NCI-H2029 (cell line): ENCODE measurements at places on chromosomes 3 and 15.

- DNase-seq = no peak
Measured at GRCh38 chr15:25838871-25839195, 24.3 kb downstream of the ATP10A start.

DNA sequence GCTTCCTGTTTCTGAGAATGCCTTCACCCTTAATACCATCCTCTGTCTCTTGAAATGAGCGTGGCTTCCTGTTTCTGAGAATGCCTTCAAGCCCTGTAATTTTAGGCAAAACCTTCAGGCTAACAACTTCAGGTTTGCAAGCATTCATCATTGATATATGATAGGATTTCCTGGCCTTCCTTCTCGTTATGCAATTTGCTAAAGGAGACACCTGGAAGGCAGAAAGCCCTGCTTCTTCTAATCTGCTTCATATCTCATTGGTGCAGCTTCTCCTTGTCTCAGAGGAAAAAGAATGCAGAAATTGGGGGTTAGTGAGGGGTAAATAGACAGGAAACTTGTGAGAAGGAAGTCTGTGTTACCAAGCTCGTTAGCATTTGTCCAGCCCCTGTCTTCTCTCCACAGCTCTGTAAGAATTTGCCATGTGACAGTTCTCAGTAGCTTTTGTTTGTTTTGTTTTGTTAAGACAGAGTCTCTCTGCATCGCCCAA lies 7.3 kb downstream of the ARL6IP5 start:
- DNase-seq = no peak

- DNase-seq = no peak
Measured at GRCh38 chr3:30764281-30764680, 130.2 kb downstream of the GADL1 start.

- no peak for DNase-seq
Measured at GRCh38 chr3:156461889-156462288, 93.0 kb downstream of the SSR3 start.

GRCh38 chr3:192419312-192419711 lies 308.0 kb downstream of the FGF12 start:
- no peak for DNase-seq

DNA sequence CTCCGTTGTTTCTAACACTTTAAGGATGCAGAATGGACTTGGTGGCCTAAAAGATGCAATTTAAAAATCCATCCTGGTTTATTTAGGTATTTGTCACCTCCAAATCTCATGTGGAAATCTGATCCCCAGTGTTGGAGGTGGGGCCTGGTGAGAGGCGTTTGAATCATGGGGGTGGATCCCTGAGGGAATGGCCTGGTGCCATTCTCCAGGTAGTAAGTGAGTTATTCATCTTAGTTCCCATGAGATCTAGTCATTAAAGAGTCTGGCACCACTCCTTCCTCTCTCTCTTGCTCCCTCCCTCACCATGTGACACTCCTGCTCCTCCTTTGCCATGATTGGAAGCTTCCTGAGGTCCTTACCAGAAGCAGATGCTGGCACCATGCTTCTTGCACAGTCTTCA lies 339.1 kb downstream of the NTRK3 start:
- DNase-seq = no peak

GRCh38 chr3:134338201-134338512 lies 36.1 kb downstream of the AMOTL2 start:
- no peak for DNase-seq

DNA sequence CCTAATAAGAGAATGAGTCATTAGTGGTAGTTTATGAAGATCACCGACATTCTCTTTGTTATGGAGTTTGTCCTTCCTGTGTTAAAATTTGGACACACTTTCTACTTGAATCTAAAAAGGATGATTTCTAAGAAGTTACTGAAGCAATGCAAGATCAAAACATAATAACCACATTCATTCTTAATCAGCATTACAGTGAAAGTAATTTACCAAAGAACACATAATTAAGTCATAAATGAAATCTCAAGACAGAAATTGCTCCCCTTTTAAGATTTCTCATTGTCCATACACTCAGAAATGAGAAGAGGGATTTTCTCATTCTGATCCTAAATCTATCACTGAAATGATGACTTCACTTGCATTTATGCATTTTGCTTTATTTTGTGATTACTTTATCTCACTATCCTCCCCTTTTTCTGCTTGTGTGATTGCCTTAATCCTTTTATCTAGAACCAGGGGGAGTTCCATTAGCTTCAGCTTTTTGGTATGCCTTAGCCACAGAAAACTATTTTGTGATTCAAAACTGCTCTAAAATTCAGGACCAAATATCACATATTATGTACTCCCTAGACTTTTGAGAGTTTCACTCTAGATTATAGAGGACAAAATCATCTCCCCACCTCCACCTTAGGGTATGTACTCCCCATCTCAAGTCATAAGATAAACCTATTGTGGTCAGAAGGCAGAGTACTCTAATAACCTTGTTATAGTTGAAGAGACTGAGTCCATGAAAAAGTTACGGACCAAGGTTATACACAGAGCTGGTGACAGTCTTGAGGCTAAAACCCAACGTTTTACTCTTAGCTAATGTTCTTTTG lies 817.6 kb upstream of the CFAP20DC start:
- no peak for DNase-seq

DNA sequence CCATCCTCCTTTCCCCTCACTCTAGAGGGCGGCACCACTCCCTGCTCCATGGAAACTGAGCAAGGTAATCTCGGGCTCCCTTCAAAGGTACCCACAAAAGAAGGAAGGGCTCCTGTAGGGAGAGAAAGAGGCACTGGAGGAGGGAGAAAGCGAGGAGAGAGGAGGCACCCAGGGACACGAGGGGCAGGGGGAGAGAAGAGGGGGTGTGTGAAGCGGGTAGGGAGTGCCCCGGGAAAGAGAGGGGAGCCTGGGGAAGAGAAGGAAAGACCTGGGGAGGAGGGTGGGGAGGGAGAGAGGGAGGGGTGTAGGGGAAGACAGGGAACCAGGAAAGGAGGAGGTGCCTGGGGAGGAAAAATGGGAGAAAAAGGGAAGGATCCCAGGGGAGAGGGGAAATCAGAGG lies 523 bp downstream of the VILL start:
- DNase-seq = no peak

- no peak for DNase-seq
Measured at GRCh38 chr3:133570937-133571320, 2.6 kb upstream of the CDV3 start.

DNA sequence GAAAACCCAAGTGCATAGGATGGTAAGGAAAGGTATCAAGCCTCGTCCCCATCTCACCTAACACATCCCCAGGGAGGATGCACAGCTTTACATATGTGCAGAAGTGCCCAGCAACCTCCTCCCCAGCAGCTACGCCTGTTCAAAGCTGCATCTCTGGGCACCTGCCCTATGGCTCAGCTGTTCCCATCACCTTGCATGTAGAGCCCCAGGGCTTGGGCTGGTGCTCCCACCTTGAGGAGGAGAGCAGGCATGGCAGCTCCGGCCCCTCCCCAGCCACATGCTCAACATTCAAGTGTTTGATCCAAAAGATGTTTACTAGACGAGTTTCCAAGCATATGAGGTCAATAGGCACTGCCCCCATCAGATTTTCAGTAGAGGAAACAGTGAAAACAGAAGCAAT lies 173.5 kb downstream of the ATP10A start:
- DNase-seq = no peak

GRCh38 chr3:2061360-2061759 lies 37.3 kb upstream of the CNTN4 start:
- DNase-seq = no peak

DNA sequence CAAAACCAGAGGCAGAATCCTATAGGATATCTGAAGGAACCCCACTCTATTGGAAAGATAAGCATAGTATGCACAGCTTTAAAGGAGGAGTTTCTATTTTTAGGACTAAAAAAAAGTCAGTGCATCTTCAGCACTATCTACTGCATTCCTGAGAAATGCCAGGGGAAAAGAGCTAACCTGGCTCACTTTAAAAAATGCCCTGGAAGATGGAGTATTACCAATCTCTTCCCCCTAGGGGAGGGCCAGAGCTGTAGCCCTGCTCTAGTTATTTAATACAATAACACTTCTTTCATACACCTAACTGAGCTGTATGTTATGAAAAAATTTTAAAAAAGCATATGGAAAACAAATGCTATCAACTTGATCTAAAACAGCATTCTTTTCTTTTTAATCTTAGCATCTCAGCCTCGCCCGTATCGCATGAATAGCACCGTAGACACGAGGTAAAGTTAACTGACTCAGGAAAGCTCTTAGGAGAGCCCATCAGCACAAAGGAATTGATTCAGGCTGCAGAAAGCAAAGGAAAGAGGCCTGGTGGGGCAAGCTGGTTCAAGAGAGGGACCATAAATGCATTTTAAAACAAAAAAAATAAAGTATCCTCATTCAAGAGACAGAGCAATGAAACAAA lies 50.2 kb downstream of the TGM4 start:
- DNase-seq = no peak

DNA sequence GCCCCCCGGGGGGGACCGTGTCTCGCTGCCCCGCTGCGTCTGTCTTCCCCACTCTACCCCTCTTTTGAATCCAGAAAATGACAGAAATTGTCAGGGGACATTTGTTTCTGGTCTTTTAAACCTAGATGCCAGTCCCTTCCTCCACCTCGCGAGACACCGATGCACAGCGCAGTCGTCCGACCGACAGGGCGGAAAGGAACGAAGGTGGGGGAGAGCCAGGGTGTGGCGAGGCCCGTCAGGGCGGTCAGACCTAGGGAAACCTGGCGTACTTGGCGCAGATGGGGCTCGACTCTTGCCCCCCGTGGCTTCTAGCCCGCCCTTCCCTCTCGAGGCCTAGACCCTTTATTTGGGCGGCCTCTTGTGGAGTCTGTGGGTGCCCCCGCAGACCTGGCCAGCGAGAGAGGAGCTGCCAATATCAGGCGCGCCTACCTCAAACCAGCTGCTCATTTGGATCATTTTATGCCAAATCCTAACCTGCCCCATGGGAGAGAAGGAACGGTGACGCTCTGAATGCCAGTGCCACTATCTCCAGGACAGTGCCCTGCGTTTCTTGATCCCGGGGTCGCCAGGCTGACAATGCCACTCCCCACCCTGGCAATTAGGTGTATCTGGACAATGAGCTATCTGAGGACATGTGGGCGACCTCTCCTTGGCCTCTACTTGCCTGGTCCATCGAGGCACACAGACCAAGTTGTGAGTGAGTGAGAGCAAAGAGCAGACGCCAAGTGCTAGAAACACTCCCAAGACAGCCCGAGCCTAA lies 500 bp upstream of the RAB6B start:
- no peak for DNase-seq

DNA sequence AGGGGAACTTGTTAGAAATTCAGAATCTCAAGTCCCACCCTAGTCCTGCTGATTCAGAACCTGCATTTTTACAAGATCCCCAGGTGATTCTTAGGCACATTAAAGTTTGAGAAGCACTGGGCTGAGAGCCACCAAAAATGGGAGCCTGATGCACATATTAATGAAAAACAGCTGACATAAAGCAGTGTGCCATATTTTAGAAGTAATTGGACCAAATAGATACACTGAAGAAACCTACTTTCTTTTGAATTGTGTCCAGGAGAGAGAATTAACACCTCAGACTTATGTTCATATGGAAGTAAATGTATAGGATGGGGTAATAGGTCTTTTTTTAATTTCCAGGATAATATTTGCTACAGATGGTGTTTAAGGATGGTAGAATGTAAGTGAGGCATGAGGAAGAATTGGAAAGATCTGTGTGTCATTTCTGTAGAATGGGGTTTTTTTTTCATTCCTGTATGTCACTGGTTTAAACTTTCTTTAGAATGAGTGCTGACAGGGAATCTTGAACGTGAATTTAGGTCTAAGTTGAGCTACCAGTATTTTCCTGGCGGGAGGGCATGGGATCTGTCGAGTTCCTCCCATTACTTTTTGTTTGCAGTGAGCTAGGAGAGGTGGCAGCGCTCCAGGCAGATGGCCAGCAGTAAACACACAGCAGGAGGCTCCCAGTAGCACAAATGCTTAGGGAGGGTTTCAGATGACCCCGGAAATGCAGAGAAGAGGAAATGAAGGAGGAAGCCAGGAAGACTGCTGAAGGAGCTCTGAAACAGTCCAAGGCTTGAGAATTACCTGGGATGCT lies 185.6 kb downstream of the PLCL2 start:
- peak; percentile 91 for DNase-seq

- DNase-seq = peak; percentile 9
Measured at GRCh38 chr3:24088782-24089181, 143.7 kb downstream of the NR1D2 start.

DNA sequence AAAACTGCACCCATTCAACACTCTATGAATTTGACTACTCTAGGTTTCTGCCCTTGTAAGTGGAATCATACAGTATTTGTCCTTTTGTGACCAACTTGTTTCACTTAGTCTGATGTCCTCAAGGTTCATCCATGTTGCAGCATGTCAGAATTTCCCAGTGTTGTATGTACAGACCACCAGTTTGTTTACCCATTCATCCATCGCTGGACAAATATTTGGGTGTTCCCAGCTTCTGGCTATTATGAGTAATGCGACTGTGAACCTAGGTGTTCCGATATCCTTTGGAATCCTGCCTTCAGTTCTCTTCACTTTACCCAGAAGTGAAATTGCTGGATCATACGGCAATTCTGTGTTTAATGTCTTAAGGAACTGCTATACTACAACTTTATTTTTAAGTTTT lies 12.6 kb downstream of the RPL32 start:
- DNase-seq = no peak

DNA sequence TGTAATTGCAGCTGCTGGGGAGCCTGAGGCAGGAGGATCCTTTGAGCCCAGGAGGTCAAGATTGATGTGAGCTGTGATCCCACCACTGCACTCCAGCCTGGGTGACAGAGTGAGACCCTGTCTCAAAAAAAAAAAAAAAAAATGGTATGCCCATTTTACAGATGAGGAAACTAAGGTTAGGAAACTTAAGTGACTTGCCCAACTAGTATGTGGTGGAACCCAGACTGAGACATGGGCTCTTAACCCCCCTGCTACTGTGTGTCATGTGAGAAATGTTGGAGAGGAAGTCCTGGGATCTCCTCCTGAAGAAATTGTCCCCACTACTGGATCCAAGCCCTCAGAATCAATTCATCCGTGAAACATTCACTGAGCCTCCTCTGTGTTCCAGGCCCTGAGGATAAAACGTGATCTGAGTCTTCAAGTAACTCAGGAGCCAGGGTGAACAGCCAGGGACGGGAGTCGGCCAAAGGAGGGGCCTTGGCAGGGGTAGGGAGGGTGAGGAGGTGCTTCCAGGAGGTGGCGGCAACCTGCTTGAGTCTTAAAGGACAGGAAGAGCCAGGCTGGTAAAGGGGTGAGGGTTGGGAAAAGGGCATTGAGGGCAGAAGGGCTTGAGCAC lies 19.6 kb upstream of the RNU6-1 start:
- DNase-seq = no peak

DNA sequence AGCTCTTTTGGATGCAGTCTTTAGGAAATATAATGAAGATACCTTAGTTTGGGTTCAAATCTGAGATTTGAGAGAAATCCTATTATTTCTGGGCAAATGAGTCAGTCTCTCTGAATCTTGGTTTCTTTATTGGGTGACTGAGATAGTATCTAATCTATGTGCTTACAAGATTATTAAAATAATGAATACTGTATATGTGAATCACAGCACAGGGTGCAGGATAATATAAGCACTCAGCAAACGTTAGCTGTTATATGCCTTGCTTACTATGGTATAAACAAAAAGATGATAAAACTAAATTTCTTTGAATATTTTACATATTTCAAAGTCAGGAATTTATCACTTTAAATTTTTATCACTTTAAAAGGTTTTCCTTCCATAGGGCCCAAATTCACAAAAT lies 29.6 kb downstream of the FGF7 start:
- no peak for DNase-seq
